GM12865 (cell line): ENCODE measurements at places on chromosomes 7 and 10.

DNA sequence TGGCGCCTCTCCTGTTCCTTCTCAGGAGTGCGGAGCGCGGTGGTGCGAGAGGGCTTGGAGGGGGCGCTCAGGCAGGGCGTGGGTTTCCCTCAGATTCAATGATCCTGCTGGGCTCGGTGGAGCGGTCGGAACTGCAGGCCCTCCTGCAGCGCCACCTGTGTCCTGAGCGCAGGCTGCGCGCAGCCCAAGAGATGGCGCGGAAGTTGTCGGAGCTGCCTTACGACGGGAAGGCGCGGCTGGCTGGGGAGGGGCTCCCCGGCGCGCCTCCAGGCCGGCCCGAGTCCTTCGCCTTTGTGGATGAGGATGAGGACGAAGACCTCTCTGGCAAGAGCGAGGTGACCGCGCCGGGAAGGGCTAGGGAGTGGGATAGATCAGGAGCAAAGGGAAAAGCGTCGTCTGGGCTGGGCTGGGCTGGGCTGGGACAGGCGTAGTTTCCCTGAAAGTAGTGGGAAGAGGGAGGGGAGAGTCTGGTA, 17.0 kb downstream of the FAM131B start:
- peak; percentile 41 for DNase-seq

GRCh38 chr7:129055861-129056464, 1.1 kb upstream of the TNPO3 start:
- DNase-seq, result no peak

DNA sequence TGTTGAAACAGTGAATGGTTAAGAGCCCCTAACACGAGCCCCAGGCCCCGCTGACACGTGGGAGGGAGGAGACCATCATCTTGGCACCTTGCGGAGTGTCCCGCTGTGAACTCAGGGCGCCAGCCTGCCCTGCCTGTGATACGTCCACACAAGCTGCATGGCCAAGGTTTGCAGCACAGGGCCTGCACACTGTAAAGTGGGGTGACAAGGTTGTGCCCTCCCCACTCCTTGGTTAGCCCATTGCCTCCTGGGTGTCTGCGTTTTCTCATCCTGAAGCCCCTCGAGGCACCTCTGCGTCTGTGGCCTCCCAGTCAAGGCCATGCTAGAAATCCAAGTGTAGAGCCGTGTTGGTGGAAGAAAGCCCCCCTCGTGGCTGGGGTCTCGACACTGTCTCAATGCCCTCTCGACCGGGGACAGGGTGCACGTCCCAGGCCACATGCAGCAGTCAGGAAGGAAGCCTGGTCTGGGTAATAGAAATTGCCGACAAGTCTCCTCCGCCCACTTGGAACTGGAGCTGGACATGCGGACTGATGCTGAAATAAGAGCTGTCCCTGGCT, 192.1 kb downstream of the DNAJB6 start:
- no peak for DNase-seq

DNA sequence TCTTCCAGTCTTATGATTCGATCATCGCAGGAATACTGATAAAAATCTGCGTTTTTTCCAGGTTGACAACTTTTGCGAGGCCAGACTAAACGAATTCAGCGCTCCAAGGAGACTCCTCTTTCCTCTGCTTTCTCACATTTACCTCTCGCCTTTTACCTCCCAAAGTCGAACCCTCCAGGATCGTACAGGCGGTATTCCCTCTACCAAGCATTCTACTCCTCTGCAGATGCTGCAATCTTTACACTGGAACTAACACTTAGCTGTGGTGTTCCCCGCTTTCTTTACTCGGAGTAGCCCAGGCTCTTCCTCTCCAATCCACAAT, 449 bp downstream of the NUDT5 start:
- no peak for DNase-seq

DNA sequence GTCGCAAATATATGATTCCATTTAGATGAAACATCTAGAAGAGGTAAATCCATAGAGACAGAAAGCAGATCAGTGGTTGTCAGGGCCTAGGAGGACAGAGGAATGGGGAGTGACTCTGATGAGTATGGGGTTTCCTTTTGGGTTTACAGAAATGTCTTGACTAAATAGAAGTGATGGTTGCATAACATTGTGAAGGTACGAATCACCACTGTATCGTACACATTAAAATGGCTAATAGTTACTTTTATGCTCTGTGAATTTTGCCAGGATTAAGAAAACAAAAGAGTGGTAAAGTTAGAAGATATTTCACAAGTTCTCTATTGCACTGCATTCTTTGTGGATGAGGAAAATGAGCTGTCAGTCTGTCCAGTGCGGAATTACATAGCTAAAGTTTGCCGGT, 407.4 kb downstream of the KCNMA1 start:
- DNase-seq, result no peak

DNA sequence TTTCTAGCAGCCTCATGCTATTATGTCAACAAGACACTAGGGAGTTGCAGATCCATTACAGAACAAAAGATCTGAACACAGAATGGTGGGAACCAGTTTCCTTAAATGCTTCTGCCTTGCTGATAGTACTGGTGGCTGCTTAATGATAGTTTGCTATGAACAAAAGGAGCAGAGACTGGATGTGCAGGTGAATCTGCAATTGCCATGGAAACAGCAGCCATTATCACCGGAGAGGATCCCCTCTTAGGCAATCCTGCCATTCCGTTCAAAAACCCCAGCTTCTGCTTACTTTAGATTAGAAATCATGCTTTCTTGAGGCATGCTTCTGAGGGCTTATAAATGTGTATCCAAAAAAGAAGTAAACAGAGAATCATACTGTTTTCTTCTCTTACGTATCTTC, 80.0 kb upstream of the PRKAR2B start:
- DNase-seq, result no peak

DNA sequence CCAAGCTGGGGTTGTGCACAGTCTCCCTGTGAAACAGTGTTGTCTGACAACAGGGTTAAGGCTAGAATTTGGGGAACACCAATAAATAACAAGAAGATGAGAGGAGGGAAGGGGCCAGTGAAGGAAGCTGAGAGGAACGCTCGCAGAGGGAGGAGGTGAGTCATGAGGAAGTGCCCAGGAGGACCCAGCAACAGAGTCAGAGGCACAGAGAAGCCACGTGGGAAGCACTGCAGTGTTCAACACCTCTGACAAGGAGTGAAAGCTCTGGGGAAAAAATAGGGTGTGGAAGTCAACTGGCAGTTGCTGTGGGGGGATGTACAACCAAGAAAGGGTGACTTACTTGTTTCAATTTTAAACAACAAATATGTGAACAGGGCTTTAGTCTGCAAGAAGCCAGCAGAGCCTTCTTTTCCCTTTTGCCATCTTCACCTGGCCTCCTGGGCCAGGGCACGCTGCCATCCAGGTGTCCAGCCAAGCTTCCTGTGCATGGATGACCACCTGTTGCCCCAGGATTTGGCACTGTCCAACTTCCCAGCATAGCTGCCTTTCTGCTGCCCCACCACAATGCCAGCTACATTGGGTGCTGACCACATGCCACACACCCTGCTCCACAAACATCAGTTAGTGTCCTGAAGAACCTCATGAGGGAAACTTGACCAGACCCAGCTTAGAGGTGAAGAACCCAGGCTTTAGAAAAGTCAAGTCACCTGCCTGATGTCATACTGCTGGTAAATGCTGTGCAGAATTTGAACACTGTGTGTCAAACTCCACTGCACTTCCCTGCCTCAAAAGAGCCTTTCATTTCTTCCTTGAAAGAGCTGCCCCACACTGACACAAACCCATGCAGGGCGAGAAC, 69.6 kb downstream of the ATXN7L1 start:
- peak; percentile 84 for DNase-seq
